ENCODE measurements at places on chromosomes 11 and 22. TPM values are rescaled to one million over a fixed set of nuclear protein-coding genes. Genes with fewer than 3 reads are reported as not detected.

The ANO5 gene
- total RNA-seq = not detected

The CABP4 gene
- total RNA-seq = not detected

The LMO1 gene
- total RNA-seq = not detected

The GSTT2 gene
- not detected for total RNA-seq

The MRGPRX3 gene
- not detected for total RNA-seq

The MYEOV gene
- not detected for total RNA-seq

The CARD10 gene
- total RNA-seq = 5.8 TPM

The IRF7 gene
- total RNA-seq = 34.1 TPM

The ARL14EP gene
- total RNA-seq = 12.1 TPM

The POTEH gene
- not detected for total RNA-seq

The SNU13 gene
- total RNA-seq = 164 TPM

The KCNJ1 gene
- not detected for total RNA-seq

The CREB3L1 gene
- total RNA-seq = 31.3 TPM

The TM7SF2 gene
- total RNA-seq = 10.2 TPM

The GAL3ST1 gene
- not detected for total RNA-seq

The VSIG10L2 gene
- not detected for total RNA-seq

The GPHA2 gene
- not detected for total RNA-seq

The OR5B21 gene
- not detected for total RNA-seq

The OR8D4 gene
- total RNA-seq = not detected

The APOL3 gene
- 12.5 TPM for total RNA-seq

The RBMXL2 gene
- total RNA-seq = not detected

The ABCC8 gene
- total RNA-seq = not detected

The XKR3 gene
- total RNA-seq = not detected

The TOM1 gene
- 50.2 TPM for total RNA-seq

The MISFA gene
- not detected for total RNA-seq

The MAJIN gene
- not detected for total RNA-seq

The APOA4 gene
- not detected for total RNA-seq

The PNPLA3 gene
- 1.5 TPM for total RNA-seq

The ACR gene
- total RNA-seq = not detected

The THOC5 gene
- total RNA-seq = 31.8 TPM

The ANO9 gene
- total RNA-seq = not detected

The SAA2 gene
- total RNA-seq = not detected

The OR5A1 gene
- not detected for total RNA-seq

The BRD1 gene
- total RNA-seq = 21.3 TPM

The PRDX5 gene
- 374 TPM for total RNA-seq

The OR6A2 gene
- 0.65 TPM for total RNA-seq

The IL10RA gene
- total RNA-seq = not detected

The EPS8L2 gene
- 11.7 TPM for total RNA-seq

The P2RX6 gene
- total RNA-seq = 3.6 TPM

The PAX6 gene
- total RNA-seq = not detected

The MOGAT2 gene
- total RNA-seq = not detected

The TMEM126A gene
- 35.7 TPM for total RNA-seq

The SLN gene
- not detected for total RNA-seq

Measured in cardiac atrium fibroblast (primary cell).